Hindlimb muscle (tissue), 1 donor: ENCODE measurements at places on chromosomes 5 and 9. TPM values are rescaled to one million over a fixed set of nuclear protein-coding genes. Genes with fewer than 3 reads are reported as not detected.

Gene IFNB1
- polyA plus RNA-seq = not detected

Gene OLFM1
- 5.8 TPM for polyA plus RNA-seq

DNA sequence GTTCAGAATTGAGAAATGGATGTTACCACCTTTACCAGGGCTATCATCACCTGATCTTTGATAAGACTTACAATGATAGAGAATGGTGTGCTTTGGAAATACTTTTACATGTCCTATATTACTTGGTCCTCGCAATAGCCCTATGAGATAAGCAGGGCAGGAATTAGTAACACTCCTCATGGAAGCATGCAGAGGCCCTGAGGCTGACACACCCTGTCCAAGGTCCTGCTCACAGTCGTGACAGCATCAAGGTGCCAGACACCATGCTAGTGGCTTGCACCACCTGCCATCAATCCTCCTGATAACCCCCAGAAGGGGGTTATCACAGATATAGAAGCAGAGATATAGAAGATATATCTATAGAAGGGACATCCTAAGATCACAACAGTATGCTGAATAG is 216.8 kb upstream of the TBC1D2 start:
- DNase-seq = no peak

DNA sequence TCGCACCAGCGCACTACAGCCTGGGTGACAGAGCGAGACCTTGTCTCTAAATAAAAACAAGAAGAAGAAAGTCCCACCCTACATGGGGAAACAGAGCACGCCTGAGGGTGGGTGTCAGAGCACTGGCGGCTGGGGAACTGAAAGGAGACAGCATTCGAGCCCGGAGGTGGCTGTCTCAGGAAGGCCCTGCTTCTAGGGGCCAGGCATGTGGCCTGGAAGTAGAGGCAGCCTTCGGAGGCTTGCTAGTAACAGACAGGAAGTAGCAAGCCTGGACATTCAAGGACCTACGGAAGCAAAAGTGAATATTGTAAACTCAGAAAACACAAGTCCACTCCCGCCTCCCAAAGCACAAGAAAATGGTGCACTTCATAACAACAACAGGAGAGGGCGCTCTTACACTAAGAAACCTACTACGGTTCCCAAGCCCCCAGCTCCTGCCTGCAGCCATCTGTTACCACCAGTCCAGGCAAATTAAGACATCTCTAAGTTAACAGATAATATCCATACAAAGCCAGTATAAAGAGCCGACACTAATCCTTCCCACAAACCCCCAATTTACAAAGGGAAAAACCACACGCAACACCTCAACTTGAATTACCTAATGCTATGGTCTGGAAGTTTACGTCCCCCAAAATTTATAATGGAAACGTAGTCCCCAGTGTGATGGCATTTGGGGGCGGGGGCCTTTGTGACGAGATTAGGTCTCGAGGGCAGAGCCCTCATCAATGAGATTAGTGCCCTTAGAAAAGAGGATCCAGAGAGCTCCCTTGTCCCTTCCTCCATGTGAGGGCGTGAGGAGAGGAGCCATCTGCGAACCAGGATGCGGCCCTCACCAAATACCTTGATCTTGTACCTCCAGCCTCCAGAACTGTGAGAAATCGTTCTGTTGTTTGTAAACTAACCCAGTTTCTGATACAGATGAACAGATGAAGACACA is 7.7 kb downstream of the RASGEF1C start:
- DNase-seq = no peak

- DNase-seq = no peak
These were observed 35.3 kb upstream of the HSPA9 start for GRCh38 chr5:138610415-138610917.

- DNase-seq = no peak
These were observed 29.8 kb downstream of the NR4A3 start for GRCh38 chr9:99851500-99851822.
